Stomach (tissue), 19 donors: ENCODE measurements at places on chromosomes 11 and 22.

GRCh38 chr11:115348416-115348815, 155.8 kb downstream of the CADM1 start:
- DNase-seq, result no peak

- peak; percentile 16 for DNase-seq
Observed at GRCh38 chr11:83336993-83337392, 50.8 kb upstream of the CCDC90B start.

GRCh38 chr11:10303558-10304363, 1.1 kb upstream of the ADM start:
- DNase-seq, result peak; percentile 48

- DNase-seq, result no peak
Observed at GRCh38 chr22:27378311-27378800, 423.2 kb downstream of the MN1 start.

DNA sequence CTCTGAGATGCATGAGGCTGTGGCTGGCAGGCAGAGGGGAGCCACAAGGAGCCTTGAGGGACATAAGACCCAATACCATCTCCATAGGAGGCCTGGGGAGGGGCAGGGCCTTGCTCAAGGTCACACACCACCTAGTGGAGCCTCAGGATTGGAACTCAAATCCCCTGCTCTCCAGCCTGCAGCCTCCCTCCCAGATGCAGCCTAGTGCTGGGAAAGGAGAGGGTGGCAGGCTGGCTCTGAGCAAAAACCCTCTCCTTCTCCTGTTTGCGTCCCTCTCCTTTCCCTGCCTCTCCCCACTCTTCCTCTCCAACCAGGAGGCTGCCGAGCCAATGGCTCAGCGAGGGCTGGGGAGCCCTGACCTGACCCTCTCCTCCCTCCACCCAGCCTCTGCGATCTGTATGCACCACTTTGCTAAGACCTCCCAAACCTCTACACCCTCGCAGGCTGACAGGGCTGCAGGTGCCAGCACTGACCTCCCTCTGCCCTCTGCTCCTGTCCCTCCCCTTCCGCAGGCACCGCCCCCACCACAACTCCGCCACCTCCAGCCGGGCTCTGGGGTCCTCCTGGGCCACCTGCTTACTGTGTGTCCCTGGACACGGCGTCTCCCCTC, 14.7 kb downstream of the IGLL1 start:
- DNase-seq, result no peak

GRCh38 chr11:12070446-12071267, 39.7 kb upstream of the MICAL2 start:
- DNase-seq, result no peak

GRCh38 chr11:78041843-78042440, 18.9 kb upstream of the KCTD14 start:
- DNase-seq, result no peak

GRCh38 chr22:41264408-41264941, 21.5 kb downstream of the RANGAP1 start:
- DNase-seq, result peak; percentile 39

DNA sequence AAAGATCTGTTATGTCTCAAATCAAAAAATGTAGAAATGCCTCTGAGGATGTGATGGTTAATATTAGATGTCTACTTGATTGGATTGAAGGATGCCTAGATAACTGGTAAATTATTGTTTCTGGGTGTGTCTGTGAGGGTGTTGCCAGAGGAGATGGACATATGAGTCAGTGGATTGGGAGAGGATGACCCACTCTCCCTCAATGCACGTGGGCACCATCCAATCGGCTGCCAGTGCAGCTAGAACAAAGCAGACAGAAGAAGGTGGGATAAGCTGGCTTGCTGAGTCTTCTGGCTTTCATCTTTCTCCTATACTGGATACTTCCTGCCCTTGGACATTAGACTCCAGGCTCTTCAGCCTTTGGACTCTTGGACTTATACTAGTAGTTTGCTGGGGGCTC, 430.3 kb downstream of the SOX6 start:
- DNase-seq, result no peak

DNA sequence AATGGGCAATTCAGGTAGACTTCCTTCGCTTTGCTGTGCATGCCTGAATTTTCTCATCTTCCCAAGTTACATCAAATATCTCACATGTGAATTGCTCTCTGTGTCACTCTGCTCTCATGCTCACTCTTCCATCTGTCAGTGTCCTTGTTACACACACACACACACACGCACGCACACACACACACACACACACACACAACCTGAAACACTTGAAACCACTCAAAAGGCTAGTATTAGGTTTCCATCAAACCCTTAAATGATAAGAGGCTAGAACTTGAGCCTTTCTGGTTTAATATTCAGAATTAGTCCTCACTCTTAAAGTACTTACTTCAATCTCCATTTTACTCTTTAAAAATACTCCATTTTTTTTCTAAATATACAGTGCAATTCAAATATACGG, 282.4 kb downstream of the C11orf87 start:
- DNase-seq, result no peak

GRCh38 chr11:102385085-102386007, 38.3 kb downstream of the BIRC2 start:
- no peak for DNase-seq

DNA sequence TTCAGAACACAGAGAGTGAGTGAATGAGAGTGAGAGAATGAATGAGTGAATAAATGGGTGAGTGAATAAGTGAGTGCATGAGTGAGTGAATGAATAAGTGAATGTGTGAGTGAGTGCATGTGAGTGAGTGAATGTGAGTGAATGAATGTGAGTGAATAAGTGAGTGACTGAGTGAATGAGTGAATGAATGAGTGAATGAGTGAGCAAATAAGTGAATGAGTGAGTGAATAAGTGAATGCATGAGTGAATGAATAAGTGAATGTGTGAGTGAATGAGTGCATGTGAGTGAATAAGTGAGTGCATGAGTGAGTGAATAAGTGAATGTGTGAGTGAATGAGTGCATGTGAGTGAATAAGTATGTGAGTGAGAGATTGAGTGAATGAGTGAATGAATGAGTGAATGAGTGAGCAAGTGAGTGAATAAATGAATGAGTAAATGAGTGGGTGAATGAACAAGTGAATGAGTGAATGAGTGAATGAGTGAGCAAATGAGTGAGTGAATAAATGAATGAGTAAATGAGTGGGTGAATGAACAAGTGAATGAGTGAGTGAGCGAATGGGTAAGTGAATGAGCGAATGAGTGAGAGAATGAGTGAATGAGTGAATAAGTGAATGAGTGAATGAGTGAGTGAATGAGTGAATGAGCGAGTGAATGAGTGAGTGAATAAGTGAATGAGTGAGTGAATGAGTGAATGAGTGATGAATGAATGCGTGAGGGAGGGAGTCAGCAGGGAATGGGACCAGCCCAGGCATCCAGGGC, 21.3 kb upstream of the MUC5B start:
- no peak for DNase-seq

- DNase-seq, result peak; percentile 86
Observed at GRCh38 chr11:2779981-2780849, 80.4 kb upstream of the KCNQ1OT1 start.

DNA sequence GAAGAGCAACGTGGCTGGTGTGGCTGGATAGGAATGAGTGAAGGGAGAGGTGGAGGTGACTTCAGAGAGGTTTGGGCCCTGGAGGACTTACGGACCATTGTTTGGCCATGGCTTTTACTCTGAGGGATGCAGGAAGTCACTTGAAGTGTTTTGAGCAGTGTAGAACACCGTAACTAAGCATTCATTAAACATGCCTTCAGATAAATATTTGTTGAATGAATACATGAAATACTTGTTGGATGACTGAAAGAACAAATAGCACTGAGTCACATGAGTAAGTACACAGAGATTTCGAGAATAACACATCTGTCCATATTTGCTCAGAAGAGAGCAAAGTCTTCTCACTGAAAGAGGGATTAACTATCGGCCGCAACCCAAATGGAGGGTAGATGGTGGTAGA, 182.7 kb upstream of the SNX19 start:
- DNase-seq, result no peak

DNA sequence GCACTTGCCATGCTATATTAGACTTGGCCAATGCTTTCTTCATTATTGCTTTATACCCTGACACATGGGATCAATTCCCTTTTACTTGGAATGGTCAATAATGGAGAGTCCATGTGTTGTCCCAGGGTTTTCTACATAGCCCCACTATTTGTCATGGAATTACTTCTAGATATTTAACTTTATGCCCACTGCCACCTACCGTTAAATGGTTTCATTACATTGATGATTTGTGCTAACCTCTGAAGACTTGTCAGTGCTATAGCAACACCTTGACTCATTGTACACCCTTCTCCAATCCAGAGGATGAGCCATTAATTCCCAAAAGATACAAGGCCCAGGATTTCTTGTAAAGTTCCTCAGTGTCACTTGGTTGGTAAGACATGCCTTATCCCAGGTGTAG, 31.4 kb upstream of the SLC22A25 start:
- no peak for DNase-seq

GRCh38 chr11:120066738-120067437, 71.0 kb downstream of the TRIM29 start:
- no peak for DNase-seq

GRCh38 chr11:64059339-64060140, 23.8 kb downstream of the FLRT1 start:
- DNase-seq, result no peak

GRCh38 chr11:128519338-128519737, 68.0 kb downstream of the ETS1 start:
- no peak for DNase-seq

GRCh38 chr11:65615950-65616574, 486 bp downstream of the PCNX3 start:
- peak; percentile 72 for DNase-seq

GRCh38 chr11:28089378-28089777, 18.6 kb downstream of the KIF18A start:
- no peak for DNase-seq

- no peak for DNase-seq
Observed at GRCh38 chr22:43421914-43422615, 10.3 kb downstream of the MPPED1 start.

- no peak for DNase-seq
Observed at GRCh38 chr22:24209687-24210086, 28.4 kb downstream of the SUSD2 start.

- DNase-seq, result no peak
Observed at GRCh38 chr11:114346709-114347141, 50.5 kb downstream of the NNMT start.

DNA sequence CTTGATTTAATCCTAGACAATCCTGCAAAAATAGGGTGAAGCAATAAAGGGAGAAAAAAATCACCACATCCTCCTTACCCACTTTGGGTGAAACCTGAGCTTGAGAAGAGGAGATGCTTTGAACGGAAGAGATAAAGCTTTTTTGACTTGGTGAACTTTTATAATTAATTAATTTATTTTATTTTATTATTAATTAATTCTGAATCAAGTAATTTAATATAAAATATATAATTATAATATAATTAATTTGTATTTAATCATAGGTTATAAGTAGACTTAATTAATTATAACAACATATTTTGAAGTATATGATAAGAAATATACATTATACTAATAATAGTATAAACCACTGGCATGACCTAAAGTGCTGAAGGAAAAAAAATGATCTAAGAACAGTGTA, 2164.8 kb downstream of the LRRC4C start:
- DNase-seq, result no peak

GRCh38 chr11:119671561-119672015, 57.4 kb downstream of the NECTIN1 start:
- DNase-seq, result no peak

DNA sequence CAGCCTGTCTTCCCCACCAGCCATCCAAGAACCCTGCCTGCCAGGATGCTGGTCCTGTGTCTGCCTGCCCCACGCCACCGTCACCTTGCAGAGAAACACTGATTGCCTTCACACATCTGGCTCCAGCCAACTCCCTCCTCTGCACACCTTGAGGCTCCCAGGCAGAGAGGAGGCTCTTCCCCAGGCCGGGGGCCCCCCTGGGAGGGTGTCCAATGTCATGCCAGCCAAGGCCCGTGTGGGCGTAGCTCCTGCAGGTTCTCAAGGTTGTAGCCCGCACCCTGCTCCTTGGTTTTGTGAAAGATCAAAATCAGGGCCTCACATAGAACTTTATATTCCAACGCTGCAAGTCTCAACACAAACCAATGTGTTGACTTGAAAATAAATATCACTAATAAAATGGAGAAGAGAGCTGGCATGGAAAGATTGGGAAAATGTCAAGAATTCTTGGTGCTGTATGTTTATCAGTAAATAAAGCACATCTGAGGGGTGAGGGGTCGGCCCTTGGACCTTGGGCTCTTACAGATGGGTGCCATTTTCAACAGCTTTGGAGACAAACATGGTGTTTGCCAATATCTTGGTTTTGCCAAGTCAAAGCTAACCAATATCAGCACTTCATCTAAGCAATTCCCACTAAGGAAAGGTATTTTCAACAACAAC, 6.7 kb upstream of the PPARA start:
- DNase-seq, result no peak

GRCh38 chr11:107249054-107249453, 208.6 kb downstream of the CWF19L2 start:
- DNase-seq, result no peak

- no peak for DNase-seq
Observed at GRCh38 chr11:75223954-75224643, 16.5 kb upstream of the TPBGL start.

DNA sequence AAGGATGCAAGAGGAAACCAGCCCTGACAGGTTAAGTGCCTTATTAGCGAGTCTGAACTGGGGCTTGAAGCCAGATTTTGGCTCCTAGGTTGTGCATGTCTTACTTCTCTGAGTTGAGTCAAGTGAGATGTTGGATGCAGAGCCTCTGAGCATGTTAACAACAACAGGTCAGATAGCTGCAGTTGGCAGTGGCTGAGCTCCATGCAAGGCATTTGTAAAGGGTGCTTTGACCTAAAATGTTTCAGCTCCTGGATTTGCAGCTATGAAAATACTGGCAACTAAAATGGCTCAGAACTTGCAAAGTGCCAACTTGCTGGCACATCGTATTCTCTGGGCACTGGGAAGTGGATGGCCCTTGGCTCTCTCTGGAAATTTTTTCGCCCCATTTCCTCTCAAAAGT, 16.4 kb upstream of the CSRP3 start:
- DNase-seq, result no peak

- no peak for DNase-seq
Observed at GRCh38 chr11:9225748-9226298, 39.3 kb downstream of the DENND5A start.

GRCh38 chr22:31561238-31561887, 65.0 kb downstream of the SFI1 start:
- DNase-seq, result peak; percentile 83

DNA sequence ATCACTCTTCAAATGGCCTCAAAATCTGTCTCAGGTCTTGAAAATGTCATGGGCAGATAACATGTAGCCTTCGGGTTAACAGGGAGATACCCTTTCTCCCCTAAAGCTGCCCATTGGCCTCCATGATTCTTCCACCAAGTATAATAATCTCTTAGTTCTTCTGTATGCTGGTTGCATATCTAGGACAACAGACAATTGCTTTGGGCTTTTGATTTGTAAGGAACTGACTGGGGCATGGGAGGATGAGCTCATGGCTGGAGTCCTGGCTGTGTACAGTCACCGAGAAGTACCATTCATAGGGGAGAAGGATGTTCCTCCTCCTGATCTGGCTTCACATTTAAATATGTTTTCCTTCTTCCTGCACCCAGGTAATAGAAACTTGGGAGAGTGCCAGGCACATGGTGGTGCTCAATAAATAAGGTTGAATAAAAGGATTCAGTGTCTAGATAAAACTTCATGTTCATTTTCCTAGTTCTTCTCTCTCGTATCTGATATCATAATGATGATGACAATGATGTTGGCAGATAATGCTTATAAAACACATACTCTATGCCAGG, 2.8 kb upstream of the AMPD3 start:
- DNase-seq, result no peak

GRCh38 chr11:63553759-63554158, 9.4 kb downstream of the PLAAT2 start:
- DNase-seq, result no peak
